Activated CD4-positive, alpha-beta T cell treated with anti-CD3 and anti-CD28 coated beads, Interleukin-2, amount 10 ng/mL, durations not matched to agents 7 days and 5 days (primary cell): ENCODE measurements at places on chromosomes 5 and 9.

- DNase-seq: no peak
Observed at GRCh38 chr5:28313321-28313951, 1275.0 kb upstream of the CDH9 start.

- DNase-seq: no peak
Observed at GRCh38 chr5:72523960-72524582, 16.9 kb upstream of the ZNF366 start.

DNA sequence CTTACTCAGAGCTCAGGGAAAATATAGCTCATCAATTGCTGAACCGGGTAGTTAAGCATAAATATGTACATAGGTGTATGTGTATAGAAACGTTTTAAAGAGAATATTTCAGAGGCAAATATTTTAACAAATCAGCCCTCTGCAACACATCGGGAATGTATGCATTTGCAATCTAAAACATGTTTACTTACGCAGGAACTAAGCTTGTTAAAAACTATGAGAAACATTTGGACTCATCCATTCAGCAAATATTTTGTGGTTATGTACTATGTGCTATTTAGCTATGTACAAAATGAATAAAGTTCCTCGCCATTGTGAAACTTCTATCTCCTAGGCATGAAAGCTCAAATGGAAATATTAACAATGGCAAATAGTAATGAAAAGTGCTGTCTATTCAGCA is 469.9 kb downstream of the ARHGEF28 start:
- DNase-seq: no peak

GRCh38 chr5:38420246-38420645 is 136.2 kb downstream of the LIFR start:
- DNase-seq: no peak

DNA sequence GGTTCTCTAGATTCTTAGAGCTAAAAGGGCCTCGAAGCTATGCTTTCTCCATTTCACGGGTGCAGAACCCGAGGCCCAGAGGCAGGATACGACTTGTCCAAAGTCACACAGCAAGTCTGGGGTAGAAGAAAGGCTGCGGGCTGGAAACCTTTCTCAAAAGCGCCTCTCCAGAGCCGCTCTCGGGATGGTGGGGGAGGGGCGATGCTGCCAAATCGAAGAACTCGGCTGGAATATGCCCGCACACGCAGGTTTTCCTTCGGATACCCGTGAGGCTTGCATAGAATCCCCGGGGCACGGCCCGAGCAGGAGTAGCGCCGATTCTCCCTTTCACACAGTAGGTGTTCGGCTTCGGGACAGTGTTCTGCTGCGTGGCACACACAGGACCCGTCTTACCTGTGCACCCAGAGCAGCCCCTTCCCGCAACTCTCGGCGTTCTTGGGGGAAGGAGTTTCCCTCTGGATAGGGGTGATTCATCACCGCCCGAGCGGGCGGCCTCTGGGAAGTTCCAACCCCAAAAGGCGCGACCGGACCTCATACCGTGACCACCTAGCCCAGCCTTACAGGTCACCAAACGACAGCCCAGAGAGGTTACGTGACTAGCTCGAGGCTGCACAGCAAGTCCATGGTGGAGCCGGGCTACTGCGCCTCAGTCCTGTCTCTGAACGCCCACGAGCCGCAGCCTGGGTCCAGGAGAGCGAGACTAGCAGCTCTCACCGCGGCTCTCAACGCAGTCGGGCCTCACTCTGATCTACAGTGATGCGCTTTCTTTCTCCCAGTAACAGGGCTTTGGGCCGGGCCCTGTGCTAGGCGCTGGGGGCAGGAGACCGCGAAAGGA is 4.1 kb downstream of the PAX5 start:
- DNase-seq: no peak

DNA sequence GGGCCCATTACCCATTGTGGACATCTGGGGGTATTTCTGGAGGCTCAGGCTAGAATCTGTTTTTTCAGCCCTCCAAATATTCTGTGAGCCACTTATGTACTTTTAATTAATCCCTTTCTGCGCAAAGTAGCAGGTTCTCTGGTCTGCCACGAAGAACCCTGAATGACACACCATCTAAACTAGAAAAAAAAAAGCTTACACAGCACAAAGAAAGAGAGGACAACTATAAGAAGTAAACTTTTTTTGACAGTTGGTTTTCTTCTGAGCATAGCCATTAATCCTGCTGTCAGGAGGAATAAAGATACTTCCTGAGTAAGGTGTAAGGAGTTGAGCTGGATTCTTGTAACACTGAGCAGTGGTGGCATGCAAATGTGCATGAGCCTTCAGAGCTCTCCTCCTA is 327.5 kb downstream of the TMEM232 start:
- no peak for DNase-seq

DNA sequence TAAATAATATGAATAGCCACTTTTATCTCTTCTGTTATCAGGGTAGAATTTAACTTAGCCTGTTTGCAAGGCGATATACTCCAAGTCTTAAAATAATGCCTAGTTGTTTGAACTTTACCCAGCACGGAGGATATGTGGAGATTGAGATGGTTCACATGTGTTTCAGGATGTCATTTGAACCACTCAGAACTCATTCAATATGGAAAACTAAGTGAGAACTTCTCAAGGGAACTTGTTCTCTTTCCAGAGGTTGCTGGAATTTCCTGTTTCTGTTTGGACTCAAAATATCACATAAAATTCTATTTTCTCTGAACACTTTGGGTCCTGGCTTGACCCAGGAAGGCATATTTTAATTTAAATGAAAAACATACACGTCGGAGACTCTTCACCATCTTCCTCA is 139.1 kb upstream of the MYO10 start:
- no peak for DNase-seq
